Effector memory CD8-positive, alpha-beta T cell (primary cell): ENCODE measurements at places on chromosomes 16 and 17.

- no peak for DNase-seq
Measured at GRCh38 chr16:58940609-58941008, 206.5 kb upstream of the GOT2 start.

- DNase-seq: no peak
Measured at GRCh38 chr16:23025692-23026307, 123.5 kb downstream of the USP31 start.

GRCh38 chr16:13621639-13622038, 298.3 kb upstream of the ERCC4 start:
- DNase-seq: no peak

GRCh38 chr17:61219460-61219859, 180.2 kb upstream of the TBX2 start:
- no peak for DNase-seq

GRCh38 chr16:82083710-82084353, 48.8 kb downstream of the HSD17B2 start:
- no peak for DNase-seq

GRCh38 chr17:63349478-63350000, 96.6 kb downstream of the CYB561 start:
- DNase-seq: no peak

- DNase-seq: no peak
Measured at GRCh38 chr16:19098173-19098572, 15.6 kb upstream of the ITPRIPL2 start.

- DNase-seq: no peak
Measured at GRCh38 chr16:88045820-88046303, 94.6 kb downstream of the BANP start.
